Activated CD4-positive, alpha-beta T cell treated with anti-CD3 and anti-CD28 coated beads, Interleukin-10, Interleukin-2, amounts not matched to agents 100 ng/mL and 50 ng/mL, durations not matched to agents 16 hours and 8 hours (primary cell): ENCODE measurements at places on chromosomes 16 and 17.

GRCh38 chr17:74152591-74153455 is 50.7 kb upstream of the RPL38 start:
- no peak for DNase-seq

- no peak for DNase-seq
Observed at GRCh38 chr16:3821184-3821583, 59.3 kb downstream of the CREBBP start.

DNA sequence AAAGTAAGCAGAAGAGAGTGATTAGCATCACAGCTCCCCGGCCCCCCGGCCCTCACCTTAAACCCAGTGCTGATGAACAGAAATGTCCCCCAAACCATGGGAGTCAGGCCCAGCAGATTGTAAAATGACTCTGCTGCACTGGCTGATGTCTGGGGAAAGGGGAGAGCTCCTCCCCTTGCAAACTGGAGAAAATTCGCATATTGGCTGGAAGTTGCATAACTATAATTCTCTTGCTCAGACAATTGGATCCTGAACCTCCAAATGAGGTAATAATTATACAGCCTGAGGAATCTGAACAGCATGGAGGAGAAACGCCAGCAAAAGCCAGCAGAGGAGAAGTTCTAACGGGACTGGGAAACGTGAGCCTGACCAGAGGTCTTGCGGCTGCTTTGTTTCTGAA is 109.7 kb downstream of the C16orf95 start:
- DNase-seq: no peak

DNA sequence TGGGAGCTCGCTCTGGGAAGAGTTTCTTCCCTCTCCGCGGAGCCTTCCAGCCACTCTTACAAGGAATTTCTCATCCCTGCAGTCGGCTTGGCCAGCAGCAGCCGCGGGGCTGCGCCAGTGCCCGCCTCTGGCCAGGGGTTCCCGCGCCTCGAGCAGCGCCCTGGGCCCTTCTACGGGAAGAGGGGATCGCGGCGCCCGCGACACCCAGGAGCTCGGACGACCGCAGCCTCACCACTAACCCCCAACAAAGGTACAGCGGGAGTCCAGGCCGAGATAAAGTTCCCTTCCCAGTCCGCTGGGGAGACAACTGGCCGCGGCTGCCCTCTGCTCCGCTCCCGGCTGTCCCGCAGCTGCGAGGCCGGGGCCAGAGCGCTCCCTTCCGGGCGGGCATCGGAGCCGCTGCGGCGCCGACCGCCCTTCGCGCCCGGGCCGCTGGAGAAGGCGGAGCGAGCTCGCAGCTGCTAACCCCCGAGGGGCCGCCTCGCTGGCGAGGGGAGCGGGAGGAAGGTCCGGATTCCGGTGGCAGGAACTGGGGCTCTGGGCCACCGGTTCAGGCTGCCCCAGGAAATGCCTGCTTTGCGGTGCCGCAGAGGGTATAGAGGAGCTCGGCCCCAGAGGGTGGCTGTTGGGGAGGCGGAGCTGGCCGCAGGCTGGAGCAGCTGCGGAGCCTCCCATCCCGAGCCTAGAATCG is 3.6 kb upstream of the HS3ST3B1 start:
- peak; percentile 62 for DNase-seq

DNA sequence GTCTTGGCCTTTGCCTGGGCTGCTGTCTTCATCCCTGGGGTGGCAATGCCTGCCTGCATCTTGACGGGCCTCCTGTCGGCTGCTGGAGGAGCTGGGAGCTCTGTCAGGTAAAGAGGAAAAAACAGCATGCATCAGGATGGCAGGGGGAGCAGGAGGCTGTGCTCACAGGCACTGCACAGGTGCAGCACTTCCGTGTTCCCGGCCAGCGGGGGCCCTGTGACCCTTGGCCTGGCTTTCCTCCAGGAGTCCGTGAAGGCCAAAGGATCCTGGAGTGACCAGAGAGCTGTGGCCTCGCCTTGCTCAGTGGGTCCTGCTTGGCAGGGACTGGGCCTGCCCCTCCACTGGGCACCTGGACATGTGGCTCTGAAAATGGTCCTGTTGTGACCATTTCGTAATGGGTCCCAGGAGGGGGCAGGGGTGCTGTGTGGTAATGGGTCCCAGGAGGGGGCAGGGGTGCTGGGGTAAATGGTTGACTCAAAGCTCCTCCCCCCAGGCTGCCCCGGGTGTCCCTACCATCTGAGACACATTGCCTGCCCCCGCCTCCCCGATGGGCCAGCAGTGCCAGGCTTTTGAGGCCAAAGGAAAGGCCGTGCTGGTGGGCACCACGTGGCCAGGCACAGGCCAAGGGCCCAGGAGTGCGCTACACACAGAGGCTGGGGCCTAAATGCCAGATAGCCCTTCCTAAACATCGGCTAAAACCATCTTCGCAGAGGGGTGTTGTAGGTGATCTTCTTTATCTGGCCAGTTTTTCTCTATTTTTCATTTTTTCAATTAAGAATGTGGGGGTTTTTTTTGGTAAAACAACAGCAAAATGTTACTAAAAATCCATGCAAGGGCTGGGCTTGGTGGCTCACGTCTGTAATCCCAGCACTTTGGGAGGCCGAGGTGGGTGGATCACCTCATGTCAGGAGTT is 4.0 kb upstream of the FASN start:
- DNase-seq: no peak

DNA sequence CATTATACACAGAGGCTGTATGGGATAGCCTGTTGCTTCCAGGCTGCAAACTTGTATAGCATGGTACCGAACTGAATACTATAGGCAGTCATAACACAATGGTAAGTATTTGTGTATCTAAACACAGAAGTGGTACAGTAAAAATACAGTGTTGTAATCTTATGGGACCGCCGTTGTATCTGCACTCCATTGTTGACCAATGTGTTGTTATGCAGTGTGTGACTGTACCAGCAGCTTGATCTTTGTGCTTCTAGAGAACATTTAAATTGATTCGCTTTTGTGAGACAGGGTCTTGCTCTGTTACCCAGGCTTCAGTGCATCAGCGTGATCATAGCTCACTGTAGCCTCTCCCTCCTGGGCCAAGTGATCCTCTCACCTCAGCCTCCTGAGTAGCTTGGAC is 31.5 kb downstream of the WWOX start:
- no peak for DNase-seq

DNA sequence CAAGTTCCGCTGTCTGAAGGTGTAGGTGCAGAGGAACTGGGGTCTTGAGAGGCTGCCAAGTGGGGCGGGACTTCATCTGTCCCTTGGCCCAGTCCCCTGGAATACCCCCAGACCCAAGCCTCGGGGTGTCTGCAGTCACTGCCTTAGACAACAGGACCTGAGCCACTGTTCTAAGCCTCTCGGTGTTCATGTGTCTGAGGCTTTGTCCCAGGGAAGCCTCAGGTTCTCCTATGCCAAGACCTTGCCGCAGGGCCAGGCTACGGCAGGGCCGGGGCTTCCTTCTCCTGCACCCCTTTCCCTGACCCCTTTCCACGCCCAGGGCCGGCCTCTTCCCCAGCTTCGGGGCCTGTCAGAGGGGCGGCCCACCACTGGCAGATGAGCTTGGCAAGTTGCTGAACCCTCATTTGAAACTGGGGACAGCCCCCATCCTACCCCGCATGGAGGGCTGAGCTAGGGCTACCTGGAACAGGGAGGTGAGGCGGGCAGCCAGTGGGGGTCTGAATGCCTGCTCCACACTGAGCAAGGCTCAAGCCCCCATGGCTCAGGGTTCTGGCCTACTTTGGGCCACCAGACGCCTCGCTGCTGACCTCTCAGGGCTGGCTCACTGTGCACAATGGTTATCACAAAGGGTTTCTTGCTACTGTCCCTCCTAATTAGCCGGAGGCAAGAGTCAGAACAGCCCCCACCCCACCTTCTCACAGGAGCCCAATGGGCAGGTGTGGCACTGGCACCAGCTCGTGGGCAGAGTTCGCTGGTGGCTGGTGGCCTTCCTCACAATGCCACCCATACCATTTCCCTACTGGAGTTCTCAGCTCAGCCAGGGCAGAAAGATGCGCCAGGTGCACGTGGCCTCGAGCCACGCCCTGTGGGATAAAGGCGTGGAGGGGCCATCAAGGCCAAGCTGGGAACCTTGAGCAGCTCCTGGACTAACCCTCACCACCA is 7.1 kb downstream of the LITAFD start:
- no peak for DNase-seq

DNA sequence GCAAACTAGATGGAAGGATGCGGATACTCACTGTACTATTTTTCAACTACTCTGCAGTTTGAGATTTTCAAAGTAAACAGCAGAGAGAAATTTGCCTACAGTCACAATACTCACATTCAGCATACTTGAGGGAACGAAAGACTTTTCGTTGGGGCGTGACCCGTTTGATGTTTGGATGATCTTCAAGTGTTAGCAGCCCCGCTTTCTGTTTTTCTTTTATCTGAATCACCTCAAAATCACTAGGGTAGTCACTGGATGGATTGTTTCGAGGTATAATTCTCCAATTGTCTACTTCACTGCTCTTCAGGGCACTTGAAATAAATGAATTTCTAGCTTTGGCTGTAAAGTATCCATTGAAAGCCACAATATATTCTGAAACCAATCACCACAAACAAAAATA is 17.8 kb downstream of the MBTPS1 start:
- DNase-seq: no peak
